ENCODE measurements at places on chromosomes 6 and 20.
A peak's percentile ranks its signal among the peaks of the same experiment; 100 is the strongest.

GRCh38 chr20:15333170-15333569, 995.8 kb upstream of the FLRT3 start:
- DNase-seq = no peak

GRCh38 chr6:87661503-87661902, 40.5 kb downstream of the AKIRIN2 start:
- no peak for DNase-seq

GRCh38 chr6:26053992-26054780, 33.0 kb upstream of the HFE start:
- DNase-seq = no peak

DNA sequence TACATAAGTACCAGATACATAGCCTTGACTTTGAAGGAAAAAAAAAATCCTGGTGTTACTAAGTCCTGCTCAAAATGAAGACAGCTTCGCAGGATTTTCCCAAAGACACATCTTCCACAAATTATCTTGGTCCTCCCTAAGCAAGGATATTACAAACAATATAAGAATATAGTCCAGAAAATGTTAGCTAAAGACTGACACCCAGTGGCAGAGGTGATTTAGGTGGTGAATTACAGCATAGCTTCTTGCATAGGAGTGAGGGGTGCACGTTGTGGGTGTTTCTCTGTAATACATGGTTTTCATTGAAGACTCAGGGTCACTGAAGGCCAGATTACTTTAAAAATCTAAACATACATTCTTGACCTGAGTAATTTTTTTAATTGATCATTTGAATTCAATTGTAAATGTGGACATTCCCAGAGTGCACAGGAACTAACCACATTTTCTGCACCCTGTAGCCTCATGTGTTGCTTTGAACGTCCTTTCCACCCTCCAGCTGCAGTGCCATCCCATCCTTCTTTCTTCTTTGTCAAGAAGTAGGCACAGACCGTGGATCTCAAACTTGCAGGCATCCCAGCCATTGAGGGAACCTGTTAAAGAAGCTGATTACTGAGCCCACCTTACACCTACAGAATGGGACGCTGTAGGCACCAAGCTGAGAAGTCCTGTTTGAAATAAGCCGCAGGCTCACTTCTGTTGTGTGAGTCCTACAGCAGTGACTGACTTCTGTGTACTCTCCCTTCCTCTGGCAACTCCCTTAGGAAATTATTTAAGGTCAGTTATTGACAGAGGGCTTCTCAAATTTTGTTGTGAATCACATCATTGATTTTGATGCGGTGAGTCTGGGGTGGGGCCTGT, 102.6 kb downstream of the PERP start:
- peak; percentile 33 for DNase-seq

GRCh38 chr20:51389543-51390264, 152.8 kb downstream of the NFATC2 start:
- no peak for DNase-seq

DNA sequence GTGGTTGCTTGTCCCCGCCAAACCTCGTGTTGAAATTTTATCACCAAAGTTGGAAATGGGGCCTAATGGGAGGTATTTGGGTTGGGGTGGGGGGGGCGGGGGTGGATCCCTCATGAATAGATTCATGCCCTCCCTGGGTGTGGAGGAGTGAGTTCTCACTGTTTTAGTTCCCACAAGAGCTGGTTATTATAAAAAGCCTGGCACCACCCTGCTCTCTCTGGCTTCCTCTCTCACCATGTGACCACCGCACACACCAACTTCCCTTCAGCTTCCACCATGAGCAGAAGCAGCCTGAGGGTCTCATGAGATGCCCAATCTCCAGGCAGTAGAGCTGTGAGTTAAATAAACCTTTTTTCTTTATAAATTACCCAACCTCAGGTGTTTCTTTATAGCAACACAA, 111.3 kb downstream of the PRDM1 start:
- no peak for DNase-seq

GRCh38 chr20:64086801-64087200, 2.6 kb upstream of the LKAAEAR1 start:
- DNase-seq = no peak

GRCh38 chr20:15930311-15931305, 642.6 kb downstream of the KIF16B start:
- DNase-seq = no peak

GRCh38 chr6:142846883-142847287, 98.1 kb downstream of the HIVEP2 start:
- DNase-seq = no peak

- no peak for DNase-seq
Measured at GRCh38 chr6:11640486-11640885, 102.9 kb downstream of the TMEM170B start.

DNA sequence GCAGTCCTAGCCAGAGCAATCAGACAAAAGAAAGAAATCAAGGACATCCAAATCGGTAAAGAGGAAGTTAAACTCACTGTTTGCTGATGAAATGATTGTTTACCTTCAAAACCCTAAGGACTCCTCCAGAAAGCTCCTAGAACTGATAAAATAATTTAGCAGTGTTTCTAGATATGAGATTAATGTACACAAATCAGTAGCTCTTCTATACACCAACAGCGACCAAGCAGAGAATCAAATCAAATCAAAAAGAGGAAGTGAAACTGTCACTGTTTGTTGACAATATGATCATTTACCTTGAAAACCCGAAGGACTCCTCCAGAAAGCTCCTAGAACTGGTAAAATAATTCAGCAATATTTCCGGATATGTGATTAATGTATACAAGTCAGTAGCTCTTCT, 21.7 kb downstream of the SERPINB9 start:
- DNase-seq = no peak

DNA sequence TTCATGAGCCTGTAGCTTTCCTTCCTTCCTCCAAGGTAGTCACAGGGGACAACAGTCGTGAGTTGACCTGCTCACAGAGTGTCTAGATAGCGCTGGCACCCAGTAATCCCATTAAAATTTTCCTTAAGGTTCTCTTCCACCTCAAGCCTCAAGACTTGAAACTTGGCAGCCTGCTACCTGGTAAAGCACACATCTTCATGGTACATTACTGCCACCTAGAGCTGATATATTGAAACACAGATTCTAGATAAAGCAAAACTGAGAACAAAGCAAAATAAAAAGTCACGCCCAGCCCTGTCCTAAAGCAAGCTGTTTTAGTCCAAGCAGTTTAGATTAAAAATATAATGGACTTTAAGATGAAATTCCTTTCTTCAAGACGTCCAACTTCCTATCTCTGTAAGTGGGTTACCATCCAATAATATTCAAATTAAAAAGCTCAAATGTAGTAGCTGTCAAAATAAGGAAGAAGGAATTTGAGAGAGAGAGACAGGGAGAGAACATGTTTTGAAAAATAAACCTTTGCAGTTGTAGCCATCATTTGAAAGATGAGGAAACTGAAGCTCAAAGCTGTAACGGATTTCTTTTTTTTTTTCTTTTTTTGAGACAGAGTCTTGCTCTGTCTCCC, 50.7 kb upstream of the CD83 start:
- peak; percentile 84 for DNase-seq

GRCh38 chr6:3506200-3506599, 49.4 kb upstream of the SLC22A23 start:
- peak; percentile 20 for DNase-seq

- no peak for DNase-seq
Measured at GRCh38 chr20:60935971-60936370, 316.1 kb upstream of the CDH4 start.

GRCh38 chr6:156762547-156762946, 14.6 kb upstream of the ARID1B start:
- DNase-seq = no peak

GRCh38 chr20:41632896-41633295, 14.7 kb upstream of the CHD6 start:
- peak; percentile 87 for DNase-seq

- no peak for DNase-seq
Measured at GRCh38 chr6:98871057-98871456, 36.7 kb downstream of the POU3F2 start.

- peak; percentile 72 for DNase-seq
Measured at GRCh38 chr6:137095651-137096238, 51.0 kb upstream of the IL20RA start.

DNA sequence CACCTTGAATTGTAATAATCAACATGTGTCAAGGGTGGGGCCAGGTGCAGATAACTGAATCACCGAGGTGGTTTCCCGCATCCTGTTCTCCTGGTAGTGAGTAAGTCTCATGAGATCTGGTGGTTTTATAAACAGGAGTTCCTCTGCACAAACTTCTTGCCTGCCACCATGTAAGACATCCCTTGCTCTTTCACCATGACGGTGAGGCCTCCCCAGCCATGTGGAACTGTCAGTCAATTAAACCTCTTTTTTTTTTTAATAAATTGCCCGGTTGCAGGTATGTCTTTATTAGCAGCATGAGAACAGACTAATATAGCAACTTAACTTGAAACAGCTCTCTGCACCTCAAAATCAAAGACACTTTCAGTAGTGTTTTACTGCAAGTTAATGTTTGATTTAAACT, 121.6 kb downstream of the OGFRL1 start:
- no peak for DNase-seq

DNA sequence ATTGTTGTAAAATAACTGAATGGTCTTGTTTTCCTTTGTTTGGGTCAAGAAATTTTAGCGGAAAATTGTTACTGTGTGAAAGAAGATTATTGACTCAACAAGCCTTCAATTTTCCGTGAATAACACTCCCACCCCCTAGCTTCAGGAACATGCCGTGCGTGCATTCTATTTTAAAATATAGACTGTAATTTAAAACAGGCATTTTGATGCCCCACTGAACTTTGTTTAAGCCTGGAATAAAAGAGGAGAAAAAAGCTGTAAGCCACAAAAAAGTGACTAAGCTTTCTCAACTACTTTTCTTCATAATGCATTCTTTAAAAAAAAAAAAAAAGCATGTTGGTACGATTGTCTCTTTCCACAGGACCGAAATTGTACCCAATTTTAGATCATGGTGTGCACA, 166.0 kb downstream of the ARID1B start:
- no peak for DNase-seq

Data from inflammatory macrophage treated with lipopolysaccharide for 1 hour (primary cell).